ENCODE measurements at places on chromosomes 6 and 20.

DNA sequence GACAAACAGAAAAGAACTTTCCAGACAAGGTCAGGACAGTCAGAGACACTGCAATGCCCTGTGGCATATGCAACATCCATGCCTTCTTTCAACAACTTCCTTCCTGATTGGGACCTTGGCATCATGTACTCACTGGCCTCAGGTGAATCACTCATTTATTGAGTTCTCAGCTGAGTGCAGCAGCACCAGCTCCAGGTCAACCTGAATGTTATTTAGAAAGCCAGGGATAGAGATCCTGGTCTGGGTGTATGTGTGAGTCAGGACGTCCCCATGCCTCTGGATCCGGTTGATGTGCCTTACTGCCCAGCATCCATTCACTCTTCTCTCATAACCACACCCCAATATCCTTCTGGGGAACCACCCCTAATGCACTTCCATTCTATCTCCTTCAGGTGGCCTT is 54.4 kb downstream of the SNRNP48 start:
- ATAC-seq = no peak

DNA sequence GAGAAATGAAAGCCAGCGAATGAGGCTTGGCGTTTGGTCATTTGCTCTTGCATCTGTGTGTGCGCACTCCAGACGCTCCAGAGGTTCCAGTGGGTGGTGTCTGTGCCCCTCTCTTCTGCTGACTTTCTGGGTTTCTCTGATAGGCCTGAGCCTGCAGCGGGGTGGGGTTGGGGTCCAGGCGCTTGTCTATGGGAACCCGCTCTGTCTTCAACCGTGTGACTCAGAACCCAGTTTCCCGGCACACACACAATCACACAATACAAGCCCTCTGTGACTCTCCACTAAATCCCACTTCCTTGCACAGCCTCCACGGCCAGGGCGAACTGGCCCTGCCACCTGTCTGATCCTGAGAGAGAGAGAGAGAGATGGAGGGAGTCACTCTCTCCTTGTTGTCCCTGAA is 24.6 kb downstream of the RBM38 start:
- no peak for ATAC-seq

GRCh38 chr20:58630063-58630462 is 21.0 kb upstream of the STX16 start:
- peak; percentile 78 for ATAC-seq

GRCh38 chr6:151958332-151958731 is 150.8 kb downstream of the ESR1 start:
- no peak for ATAC-seq

GRCh38 chr6:119147101-119148053 is 68.9 kb upstream of the FAM184A start:
- ATAC-seq = peak; percentile 85

GRCh38 chr6:160028487-160029275 is 59.8 kb downstream of the IGF2R start:
- ATAC-seq = no peak

DNA sequence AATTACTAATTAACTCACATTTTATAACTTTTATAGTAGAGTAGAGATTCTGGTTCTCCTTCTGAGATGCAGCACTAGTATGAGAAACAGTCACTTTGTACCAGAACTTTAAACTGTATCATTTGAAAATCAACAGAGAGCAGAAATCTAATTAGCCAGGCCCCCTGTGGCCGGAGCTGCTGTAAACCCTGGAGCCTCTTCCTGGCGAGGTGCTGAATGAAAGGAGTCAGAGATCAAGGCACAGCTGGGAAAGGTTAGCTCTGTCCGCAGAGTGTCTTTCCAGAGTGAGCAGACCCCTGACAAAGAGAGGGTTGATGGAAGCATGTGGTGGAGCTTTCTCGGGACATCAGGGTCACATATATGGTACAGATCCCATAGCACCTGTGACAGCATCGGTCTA is 703.8 kb downstream of the RFPL4B start:
- ATAC-seq = peak; percentile 66

DNA sequence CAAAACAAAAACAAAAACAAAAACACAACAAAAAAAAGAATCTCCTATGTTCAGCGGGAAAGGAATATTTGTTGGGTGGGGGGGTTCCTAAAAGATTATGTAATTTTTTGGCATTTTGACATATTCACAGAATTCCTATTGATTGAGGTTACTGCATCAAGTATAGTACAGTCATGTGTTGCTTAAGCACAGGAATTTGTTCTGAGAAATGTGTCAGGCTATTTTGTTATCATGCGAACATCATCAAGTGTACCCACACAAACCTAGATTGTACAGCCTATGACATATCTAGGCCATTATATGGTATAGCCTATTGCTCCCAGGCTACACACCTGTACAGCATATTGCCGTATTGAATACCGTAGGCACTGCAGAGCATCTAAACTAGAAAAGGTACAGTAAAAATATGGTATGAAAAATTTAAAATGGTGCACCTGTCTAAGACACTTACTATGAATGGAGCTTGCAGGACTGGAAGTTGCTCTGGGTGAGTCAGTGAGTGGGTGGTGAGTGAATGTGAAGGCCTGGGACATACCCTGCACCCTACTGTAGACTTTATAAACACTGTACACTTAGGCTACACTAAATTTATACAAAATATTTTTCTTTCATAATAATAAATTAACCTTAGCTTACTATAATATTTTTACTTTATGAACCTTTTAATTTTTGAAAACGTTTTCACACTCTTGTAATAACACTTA is 110.6 kb downstream of the CDKAL1 start:
- no peak for ATAC-seq

DNA sequence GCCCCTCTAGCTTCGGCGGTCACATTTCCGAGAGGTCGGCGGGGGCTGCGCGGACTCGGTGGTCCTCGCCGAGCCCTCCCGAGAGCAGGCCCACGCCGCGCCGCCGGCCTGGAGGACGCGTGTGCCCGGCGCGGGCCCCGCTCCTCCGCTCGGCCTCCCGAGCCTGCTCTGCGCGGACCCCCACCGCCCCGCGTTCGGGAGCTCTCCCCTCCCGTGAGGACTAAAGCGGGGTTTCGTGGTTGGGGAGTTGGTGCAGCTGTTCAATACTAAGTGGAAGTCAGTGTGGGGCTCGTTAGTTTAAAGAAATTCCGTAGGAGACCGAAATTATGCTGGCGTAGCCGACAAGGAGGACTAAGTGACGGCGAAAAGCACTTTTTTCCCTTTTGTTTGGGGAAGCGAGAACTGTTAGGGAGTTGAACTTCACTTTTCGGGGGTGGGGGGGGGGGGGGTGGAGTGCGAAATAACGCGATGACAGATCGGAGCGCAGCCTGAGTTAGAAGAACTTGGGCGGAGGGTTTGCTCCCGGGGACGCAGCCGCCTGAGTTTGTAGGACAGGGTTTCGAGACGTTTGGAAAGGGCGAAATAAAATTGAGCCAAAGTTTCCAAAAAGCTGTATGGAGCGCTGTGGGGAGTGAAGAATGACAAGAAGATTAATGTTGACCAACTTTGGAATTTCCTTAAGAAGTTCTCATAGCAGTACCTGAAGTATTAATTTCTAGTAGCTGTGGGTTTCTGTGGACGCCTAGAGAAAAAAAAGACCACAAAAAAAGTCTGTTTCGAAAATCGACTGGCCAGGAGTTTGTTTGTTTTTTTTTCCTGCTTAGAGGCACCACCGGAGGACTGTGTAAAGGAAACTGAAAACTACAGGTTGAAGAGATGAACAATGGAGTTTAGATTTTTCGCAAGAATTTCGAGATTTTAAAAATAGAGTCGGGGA is 1.4 kb downstream of the QKI start:
- peak; percentile 10 for ATAC-seq

- ATAC-seq = no peak
Measured at GRCh38 chr20:41784209-41784958, 166.2 kb upstream of the CHD6 start.

GRCh38 chr6:85810558-85810957 is 167.9 kb upstream of the SYNCRIP start:
- ATAC-seq = no peak

DNA sequence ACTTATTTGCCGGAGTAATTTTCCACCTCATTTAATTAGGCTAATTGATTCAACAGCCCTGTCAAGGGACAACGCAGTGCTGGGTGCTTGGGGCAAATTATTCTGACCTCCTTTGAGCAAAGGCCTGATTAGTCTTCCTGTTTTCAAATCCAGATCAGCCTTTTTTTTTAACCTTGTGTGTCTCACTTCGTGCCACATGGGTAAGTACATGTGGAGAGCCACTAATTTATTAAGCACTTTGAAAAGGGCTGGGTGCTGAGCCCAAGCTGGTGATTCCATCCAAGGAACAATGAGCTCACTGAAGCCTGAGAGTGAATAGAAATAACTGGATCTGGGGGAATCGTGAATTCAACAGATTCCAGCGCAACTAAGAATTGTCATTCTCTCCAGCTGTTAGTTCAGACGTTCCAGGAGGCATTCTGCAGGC is 229.3 kb downstream of the CLIC5 start:
- ATAC-seq = no peak

- no peak for ATAC-seq
Measured at GRCh38 chr6:168418711-168419121, 22.3 kb upstream of the SMOC2 start.

- ATAC-seq = no peak
Measured at GRCh38 chr6:47180633-47181032, 129.1 kb downstream of the TNFRSF21 start.

DNA sequence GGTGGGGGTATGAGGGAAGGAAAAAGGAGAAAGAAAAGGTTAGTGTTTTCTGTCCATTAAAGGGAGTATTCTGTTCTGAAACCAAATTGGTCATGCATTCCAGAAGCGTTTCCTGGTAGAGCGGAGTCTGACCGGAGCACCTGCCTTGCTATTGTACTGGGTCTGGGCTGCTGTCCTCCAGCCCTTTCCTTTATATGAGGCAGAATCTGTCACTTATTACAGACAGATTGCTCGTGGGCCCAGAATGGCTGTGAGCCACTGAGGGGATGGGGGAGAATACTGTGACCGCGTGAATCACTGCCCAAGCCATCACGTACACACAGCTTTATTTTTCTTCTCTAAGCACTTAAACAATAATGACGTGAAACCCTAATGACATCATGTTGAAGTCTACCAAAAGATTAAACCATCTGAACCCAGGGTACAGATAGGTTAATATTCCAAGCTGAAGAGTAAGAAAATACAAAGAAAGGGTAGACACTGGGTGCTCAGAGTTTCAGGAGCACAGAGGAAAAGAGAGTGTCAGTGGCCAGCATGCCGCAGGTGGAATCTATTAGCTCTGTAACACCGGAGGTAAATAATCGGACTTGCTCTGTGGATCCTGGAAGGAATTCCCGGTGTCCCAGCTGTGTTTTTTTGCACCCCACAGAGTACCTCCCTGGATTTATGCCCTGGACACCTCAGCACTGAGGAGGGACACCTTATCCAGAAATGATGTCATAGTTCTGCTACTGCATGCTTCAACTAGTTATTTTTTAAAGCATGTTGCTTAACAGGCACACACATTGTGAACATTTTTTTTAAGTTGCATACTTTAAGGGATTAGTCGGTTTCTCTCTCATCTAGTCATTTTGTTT is 573.3 kb downstream of the PKHD1 start:
- ATAC-seq = no peak

- no peak for ATAC-seq
Measured at GRCh38 chr20:9482180-9482579, 32.2 kb upstream of the LAMP5 start.

DNA sequence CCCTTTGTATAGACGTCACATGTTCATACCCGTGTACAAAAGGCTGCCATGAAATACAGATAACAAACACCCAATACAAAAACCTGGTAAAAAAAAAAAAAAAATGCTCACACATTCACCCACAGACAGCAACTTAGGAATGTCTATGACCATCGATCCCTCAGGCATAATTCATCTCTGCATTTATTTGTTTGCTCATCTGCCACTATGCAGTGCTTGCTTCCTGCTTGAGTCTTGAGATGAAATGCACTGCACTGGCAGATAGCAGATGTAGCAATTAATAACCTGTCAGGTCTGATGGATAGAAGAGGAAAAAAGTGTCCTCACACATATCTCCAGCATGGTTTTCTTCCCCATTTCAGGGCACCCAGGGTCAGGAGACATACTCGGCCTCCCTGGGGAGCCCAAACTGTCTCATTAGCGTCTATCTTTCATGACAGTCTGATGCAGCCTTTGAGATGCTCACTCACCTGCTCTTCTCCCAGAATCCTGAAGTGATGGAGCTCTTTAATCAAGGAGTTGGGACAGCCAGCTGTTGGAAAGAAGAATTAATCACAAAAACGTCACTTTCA is 295.1 kb upstream of the AGPAT4 start:
- no peak for ATAC-seq

DNA sequence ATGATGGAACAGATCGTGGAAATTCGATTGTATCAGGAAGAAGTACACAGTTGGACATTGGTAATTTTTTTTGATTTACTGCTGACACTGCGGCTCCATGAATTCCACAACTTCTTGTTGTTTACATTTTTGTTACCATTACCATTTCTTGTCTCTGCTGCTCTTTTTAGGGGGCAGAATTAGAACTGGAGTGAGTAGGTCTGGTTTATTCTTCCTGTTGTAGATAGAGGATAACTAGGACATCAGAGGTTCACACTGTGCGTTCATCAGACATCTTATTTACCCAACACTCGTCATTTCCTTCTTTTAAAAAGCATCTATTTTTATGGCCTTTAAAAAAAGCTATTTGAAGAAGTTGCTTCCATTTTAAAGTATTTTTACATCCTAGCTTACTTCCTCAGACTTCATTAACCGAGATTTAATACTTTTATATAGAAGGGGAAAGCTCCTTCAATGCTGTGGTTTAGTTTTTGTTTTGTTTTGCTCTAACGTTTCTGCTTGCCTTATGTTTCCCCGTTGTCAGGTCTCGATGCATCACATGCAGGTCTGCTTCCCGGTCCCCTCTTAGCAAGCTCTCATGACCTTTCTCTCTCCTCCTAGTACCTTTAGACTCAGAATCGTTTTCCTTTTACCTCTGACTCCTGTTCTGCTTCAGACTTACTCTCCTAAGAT is 139.1 kb downstream of the ARID1B start:
- ATAC-seq = no peak

DNA sequence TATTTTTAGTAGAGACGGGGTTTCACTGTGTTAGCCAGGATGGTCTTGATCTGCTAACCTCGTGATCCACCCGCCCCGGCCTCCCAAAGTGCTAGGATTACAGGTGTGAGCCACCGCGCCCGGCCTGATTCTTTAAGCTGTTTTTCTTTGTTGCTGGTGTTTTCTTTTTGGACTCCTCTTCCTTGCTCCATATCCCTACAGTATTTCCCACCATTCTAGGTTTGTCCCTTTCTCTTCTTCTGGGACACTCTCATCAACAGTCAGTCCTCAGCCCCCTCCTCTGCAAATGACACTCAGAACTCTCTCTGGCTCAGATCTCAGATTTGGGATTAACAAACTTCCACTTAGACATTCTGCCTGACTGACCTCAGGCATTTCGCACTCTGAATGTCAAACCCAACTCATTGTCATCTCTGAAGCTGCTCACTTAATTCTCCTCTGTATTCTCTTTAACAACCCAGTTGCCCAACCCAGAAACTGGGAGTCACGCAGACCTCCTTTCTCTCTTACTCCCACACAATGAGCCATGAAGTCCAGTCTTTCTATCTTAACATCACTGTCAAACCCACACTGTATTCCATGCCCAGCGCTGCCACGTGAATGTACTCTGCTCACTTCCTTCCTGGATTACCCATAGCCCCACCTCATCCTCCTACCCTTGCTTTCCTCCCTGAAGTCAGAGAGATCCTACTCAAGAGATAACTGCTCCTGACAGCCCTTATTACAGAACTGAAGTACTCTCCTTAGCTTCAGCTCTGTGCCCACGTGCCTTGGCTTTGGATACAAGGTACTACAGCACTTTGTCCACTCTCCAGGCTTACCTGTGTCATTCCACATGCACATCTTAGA is 2.6 kb downstream of the MPIG6B start:
- no peak for ATAC-seq

All from SK-N-SH treated with all-trans-retinoic acid at 6 μM for 48 hours (cell line).